ENCODE measurements at places on chromosomes 11 and 22.

- peak; percentile 23 for DNase-seq
Observed at GRCh38 chr11:66970807-66971442, 4.2 kb upstream of the C11orf86 start.

- DNase-seq, result peak; percentile 65
Observed at GRCh38 chr11:74453373-74453975, 13.9 kb downstream of the KCNE3 start.

DNA sequence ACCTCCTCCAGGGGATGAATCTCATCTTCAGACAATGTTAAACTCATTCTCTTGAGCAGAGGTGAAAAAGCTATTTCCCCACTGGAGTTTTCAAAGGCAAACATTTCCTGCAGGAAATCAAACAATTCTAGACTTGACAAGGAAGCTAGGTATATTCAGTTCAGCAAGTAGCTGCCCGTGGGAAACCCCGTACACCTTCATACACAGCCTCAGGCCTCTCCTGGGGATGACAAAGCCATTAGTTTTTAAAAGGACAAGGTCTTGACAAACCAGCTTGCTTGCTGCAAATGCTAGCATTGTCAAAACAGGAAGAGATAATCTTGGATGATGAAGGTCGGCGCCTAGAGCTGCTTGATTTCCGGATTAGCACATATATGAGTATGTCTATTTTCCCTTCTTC, 1630.8 kb upstream of the TENM4 start:
- DNase-seq, result no peak

- no peak for DNase-seq
Observed at GRCh38 chr22:28430466-28431025, 249.1 kb downstream of the TTC28 start.

- DNase-seq, result no peak
Observed at GRCh38 chr11:59271247-59271755, 58.6 kb upstream of the MPEG1 start.

DNA sequence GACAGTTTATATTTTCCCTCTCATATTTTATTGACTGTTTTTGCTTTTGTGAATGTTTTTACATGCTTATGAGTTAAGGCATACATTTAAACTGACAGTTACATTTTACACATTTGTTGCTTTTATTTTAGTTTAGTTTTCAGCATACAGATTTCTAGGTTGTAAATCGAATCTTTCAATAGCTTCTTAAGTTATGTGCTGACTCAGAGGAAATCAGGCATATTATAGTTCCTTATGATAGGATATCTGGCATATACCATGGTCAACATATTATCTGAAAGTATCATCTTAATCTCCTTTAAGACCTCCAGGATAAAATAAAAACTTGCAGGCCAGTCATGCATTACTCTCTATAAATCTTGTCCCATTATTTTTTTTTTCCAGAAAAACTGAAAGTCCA, 916.6 kb downstream of the LRRC4C start:
- DNase-seq, result no peak

DNA sequence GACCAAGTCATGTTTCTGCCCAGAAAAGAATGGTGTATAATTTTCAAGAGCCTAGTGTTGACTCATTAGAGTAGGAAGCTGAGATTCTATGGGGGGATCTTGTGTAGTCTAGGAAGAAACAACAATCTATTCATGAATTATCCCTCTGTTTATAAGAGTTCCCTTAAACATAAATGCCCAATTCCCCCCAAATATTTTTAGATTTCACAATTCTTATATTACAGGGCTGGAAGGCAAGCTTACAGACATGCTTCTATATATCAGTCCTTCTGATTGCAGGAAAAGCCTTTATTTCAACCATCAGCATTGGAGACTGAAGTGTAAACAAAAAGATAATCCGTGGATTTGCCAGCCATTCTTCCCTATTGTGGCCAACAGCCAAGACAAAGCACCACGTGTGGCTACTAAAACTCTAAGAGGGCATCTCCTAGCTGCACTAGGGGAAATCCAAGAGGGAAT, 71.4 kb downstream of the NAT10 start:
- peak; percentile 39 for DNase-seq

GRCh38 chr22:27568265-27568664, 233.3 kb downstream of the MN1 start:
- DNase-seq, result no peak

DNA sequence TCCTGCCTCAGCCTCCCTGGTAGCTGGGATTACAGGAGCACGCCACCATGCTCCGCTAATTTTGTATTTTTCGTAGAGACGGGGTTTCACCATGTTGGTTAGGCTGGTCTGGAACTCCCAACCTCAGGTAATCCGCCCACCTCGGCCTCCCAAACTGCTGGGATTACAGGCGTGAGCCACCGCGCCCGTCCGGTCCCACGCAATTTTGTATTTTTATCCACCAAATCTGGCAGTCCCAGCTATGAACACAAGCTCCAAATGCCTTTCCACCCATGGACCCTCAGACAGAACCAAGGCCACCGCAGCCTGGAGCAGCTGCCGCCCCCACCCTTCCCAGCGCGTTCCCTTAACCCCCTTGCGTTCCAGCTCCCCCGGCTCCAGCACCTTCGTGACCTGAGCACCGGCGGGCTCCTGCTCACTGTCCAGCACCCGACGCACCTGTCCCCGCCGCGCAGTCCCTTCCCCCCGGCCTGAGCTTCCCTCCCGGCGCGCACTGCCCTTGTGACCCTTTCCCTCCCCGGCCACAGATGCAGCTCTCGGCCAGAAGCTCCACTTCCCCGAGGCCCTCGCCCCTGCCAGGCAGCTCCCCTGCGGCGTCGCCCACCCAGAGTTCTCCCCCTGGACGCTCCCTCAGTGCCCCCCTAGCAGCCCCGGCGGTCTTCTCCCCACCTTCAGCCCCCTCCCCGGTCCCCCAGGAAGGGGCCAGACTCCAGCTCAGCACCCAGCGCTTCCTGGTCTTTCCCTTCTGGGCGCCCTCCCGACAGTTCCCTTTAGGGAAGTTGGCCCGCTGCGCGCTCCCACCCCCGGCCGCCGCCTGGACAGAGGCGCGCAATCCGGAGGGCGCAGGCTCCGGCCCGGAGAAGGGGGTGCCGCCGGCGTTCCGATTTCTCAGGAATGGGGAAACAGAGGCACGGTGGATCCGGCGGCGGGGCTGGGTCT, 5.6 kb upstream of the ZBED4 start:
- DNase-seq, result no peak

DNA sequence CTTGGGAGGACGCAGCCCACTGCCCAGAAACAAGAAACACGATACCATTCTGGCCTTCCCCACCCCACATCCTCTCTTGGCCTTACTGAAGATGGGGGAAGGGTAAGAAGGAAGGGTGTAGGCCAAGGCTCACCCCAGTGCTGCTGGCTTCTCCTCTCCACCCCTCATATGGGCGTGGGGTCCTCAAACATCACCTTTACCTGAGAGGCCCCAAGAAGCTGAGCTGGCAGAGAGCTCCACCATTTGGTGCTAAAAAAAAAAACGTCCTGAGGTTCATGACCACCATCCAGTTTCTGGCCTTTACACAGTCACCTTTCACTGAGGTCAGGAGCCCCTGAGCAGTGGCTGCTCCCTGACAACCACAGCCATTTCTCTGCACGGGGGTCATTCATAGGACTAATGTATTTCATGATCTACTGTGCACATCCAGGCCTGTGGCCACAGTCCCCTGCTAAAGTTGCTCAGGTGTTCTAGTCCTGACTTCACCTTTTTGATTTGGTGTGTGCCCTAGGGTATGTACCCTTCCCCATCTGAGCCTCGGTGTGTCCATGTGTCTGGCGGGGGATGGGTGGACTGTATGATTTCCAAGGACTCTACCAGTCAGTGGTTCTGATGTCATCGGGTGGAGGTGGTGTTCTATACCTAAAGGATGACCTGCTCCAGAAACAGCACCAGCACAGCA, 15.1 kb downstream of the RHOG start:
- no peak for DNase-seq

DNA sequence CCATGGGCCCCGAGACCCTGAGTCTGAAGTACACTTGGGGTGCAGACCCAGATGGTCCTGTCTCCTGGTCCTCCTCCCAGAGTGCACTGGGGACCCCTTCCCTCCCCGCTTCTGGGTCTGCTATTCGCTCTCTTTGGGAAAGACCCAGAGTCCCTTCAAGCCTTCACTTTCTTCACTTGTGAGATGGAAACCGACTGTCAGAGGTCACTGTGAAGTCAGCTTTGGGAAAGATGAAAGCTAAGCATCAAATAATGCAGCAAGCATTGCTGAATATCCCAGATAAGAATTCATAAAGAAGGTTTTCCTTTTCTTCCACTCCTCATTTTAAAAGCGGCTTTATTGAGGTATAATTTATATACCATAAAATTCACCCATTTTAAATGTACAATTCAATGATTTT, 105.0 kb upstream of the CSNK2A3 start:
- DNase-seq, result no peak

GRCh38 chr11:108616549-108616948, 23.0 kb upstream of the EXPH5 start:
- no peak for DNase-seq

- no peak for DNase-seq
Observed at GRCh38 chr11:71472941-71473792, 20.2 kb downstream of the NADSYN1 start.

DNA sequence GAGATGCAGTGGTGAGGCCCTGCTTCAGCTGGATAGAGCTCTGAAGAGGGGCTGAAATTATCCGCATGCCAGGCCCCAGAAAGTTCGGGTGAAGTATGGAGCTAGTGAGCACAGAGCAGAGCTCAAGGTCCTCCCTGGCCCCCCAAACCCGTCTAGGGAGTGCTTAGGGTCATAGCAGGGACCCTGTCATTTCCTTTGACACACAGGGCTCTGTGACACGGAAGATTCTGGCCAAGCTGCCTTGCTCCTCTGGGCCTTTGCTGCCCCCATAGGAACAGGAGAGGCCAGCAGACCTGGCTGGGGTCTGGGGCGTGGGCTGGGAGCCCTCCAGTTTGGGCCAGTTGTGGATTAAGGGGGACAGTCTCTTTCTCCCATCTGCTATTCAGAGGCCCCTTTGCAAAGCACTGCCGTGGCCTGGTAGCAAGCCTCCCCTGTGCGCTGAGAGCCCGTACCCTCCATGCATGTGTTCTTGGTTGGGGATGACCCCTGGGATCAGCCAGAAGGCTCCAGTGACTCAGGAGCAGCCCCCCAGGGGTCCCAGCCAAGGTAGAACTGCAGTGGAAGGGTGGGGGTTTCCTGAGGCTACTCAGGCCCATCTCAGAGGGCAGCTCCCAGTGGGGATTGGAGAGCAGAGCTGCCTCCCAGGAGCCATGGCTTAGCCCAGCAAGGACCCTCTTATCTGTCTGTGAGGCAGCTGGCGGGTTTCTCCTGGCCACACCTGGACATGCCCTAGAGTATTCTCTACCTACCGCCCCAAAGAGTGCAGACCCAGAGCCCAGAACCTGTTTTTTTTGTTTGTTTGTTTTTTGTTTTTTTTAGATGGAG, 42.3 kb downstream of the RNF141 start:
- no peak for DNase-seq

DNA sequence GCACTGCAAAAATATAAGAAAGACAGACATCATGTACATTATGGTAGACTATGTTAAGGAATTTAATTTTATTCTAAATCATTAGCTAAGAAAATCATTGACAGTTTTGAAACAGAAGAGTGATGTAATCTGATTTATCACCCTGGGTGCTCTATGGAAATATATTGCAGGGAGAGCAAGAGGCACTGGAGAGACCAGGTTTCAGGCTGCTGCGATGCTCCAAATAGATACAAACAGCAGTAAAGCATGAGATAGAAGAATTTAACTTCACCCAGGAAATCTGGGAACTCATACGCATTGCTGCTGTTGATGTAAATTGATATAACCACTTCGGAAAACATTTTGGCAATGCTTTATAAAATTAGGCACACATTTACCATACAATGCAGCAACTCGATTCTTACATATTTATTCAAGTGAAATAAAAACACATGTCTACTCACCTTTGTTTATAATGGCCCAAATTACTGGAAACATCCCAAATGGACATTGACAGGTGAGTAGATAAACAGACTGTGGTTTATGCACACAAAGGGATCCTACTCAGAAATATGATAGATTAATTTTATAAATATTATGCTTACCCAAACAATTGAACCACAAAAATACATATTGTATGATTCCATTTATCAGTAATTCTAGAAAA, 535.1 kb upstream of the CHORDC1 start:
- no peak for DNase-seq

DNA sequence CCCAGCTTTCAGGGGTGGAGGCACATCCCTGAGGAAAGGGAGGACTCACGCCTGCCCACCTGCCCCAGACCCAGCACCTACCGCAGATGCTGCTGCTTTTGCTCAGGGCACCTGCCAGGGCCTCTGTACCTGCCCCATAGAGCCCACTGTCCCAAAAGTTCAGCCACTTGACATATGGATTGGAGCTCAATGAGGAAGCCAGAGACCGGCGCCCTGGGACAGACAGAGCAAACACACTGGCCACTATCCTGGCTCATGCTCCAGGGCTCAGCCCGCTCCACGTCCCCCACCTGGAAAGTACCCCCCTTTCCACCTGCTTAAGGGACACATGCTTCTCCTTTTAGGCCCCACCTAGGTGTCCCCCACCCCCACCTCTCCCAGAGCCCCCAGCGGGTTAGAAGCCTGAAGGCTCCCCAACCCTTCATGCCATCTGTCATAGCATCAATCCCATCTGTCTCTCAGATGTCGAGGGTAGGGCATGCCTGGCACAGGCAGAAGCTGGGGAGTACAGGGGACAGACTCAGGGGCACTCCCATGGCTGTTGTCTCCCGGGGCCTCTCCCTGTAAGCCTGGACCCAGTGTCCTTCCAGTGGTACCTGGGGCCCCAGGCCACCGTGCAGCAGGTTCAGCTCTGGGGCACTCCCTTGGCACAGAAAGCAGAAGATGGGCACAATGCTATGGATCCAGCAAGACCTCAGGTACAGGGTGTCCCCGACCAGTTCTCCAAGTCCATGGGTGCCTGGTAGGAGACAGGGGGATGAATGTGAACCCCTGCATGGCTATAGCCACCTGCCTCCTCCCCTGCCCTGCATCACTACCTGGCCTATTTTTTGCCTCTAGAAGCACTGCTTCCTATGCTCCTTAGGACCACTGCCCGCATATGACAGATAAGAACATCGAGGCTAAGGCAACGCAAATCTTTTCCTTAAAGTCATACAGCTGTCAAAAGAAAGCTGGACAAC, 2.2 kb upstream of the P2RX6 start:
- DNase-seq, result no peak

DNA sequence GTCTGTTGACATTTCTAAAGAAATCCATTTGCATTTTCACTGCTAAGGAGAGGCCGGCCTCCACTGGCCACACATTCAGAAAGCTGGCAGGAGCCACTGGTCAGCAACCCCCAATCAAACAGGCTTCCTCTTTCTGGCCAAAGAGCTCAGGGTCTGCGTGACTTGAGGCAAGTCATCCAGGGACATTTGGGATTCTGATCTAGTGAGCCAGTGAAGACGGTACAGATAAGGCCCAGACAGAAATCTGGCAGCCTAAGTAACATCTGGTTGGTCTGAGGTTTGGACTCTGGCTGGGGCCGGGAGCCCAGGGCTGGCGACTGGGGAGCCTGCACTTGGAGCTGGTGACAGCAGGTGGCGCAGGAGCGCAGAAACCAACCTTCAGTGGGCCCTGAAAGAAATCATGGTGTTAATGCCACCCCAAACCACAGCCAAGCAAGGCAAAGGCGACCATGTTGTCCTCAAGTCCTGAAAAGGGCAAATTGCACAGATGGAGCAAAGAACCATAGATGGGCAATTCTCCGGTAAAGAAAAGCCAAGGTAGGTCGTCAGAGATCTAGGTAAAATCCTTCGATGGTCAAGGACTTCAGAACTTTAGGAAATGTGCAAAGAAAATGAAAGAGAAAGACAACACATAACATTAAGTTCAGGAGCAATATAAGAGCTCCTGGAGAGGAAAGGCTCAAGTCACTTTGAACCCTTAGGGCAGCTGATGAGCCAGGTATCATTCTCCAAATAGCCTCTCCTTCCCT, 99.4 kb upstream of the BLID start:
- DNase-seq, result peak; percentile 87

- peak; percentile 66 for DNase-seq
Observed at GRCh38 chr22:48223488-48224190, 1461.2 kb downstream of the TBC1D22A start.
